Right ventricle myocardium superior (tissue), 1 donor: ENCODE measurements at places on chromosomes 4 and X.

DNA sequence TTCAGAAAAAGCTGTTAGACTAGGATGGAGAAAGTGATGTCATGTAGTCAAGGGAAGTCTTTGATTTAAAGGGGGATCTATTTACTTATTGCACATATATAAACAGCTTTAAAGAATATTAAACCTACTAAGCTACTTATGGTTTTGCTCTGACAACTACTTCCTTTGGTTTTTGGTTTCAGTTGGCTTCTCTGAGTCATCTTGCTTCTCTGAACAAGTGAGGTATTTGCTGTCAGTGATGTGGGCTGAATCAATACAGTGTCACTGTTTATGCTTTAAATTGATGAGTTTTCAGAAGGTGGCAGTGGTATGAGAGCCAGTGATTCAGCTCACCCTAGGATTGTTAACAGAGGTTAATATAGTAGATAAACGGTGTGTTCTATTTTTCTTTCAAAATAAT lies 75.1 kb downstream of the CEP44 start:
- DNase-seq, result no peak

- DNase-seq, result no peak
Observed at GRCh38 chr4:128525387-128525786, 237.8 kb upstream of the PGRMC2 start.

DNA sequence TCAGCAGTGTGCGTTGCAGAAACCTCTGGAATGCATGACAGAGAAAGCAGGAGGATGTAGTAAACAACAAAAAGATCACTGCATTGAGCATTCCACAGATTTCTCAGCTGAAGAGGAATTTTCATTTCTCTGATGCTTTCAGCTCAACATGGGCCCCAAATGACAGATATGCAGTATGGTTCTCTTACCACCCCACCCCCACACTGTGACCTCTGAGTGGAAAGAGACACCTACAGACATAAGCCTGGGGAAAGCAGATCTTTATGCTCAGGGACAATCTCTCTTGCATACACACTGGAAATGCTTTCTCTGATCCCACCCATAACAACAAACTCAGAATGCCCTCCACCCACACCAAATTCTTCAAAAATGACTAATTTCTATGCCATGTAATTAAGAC lies 983.7 kb upstream of the LCORL start:
- no peak for DNase-seq

DNA sequence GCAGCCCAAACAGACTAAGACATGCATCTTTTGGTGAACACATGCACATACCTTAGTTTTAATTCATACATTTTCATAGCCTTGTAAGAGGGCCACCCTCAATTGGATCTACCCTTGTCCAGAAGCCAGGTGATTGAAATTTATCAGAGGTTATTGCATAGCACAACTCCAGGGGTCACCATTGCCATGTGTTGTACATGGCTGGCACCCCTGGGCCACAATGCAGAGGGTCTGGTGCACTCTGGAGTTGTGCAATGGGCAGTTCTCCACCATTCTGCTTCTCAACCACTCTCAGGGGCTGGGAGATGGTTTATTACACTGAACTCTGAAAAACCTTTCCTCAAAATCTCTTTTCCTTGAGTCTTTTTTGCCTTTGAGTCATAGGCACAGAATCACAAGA lies 184.4 kb upstream of the CXorf66 start:
- DNase-seq, result no peak

- DNase-seq, result no peak
Observed at GRCh38 chr4:13765539-13765938, 138.0 kb upstream of the BOD1L1 start.

DNA sequence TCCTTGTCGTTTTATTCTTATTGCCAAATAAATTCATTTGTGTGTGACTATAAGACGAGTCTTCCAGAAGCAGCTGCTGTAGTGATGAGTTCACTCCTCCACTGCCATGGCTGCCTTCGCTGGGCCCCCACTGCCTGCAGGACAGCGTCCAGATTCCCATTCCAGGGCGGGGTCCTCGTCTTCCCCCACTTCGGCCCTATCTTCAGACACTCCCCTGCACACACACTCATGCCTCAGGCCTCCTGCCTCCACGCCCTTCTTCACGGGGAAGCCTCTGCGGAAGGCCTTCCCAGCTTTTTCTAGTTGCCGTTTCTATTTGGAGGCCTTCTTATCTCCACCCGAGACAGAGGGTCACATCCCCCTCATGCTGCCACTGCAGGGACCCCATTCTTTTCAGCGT lies 80.4 kb downstream of the SHROOM2 start:
- no peak for DNase-seq

DNA sequence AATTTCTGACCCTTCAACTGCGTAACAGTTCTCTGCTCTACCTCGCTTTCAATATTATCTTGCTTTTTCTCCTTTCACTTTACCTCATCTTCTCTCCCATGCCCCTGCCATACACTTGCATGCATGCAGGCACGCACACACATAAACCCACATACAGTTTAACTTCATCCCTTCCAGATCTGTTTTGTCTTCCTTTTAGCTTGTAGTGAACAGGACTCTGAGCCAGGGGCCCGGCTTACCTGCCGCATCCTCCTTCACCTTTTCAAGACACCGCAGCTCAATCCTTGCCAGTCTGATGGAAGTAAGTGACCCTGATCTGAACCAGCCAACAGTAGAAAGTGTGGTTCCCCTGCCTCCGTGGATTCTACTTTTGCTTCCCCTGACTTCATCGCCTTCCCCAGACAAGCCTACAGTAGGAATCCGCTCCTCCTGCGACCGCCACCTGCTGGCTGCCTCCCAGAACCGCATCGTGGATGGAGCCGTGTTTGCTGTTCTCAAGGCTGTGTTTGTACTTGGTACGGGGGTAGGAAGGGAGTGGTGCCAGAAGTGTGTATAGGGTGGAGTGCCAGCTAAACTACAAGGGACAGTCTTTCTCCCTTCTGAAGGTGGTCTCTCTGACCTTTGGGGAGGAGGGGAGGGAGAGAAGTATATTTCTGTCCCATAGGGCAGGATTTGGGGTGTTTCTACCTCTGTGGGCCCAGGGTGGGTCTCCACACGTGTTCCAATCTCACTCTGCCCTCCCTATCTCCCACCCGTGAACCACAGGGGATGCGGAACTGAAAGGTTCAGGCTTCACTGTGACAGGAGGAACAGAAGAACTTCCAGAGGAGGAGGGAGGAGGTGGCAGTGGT lies 10.7 kb downstream of the MED12 start:
- DNase-seq, result peak; percentile 77

- no peak for DNase-seq
Observed at GRCh38 chrX:129836827-129837226, 6.9 kb downstream of the ZDHHC9 start.

- DNase-seq, result peak; percentile 45
Observed at GRCh38 chrX:15749642-15750610, 11.9 kb downstream of the CA5B start.

GRCh38 chr4:7307394-7308099 lies 115.2 kb downstream of the SORCS2 start:
- peak; percentile 46 for DNase-seq

- DNase-seq, result no peak
Observed at GRCh38 chr4:174320494-174321199, 36.9 kb downstream of the CEP44 start.

DNA sequence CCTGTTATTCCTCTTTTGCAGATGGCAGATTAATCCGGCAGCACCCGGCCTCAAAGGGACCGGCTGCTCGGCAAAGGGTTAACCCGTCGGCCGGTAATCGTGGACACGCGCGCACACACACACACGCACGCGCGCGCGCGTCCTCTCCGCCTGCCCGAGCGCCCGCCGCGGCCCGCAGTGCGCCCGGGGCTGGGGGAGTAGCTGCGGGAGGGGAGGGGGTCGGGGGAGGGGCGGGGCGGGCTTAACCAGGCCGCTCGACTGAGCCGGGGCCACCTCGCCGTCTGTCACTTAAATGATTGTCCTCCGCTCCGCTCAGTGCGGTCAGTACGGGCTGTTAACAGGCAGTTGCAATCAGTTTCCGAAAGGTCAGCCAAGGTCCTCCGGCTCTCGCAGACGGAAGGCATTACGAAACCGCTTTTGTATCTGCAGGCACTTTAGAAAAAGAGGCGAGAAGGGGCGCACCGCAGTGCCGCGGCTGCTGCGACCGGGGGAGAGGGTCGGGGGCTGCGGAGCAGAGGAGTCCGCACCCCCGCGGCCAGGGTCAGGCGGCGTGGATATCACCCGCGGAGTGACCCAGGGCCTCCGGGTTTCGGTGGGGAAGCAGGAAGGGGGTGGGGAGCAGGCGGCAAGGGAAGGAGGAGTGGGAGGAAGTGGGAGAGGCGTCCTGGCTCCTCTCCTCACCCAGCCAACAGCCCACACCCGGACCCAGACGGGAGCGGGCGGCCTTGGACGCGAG lies 57.3 kb upstream of the BCOR start:
- peak; percentile 82 for DNase-seq

DNA sequence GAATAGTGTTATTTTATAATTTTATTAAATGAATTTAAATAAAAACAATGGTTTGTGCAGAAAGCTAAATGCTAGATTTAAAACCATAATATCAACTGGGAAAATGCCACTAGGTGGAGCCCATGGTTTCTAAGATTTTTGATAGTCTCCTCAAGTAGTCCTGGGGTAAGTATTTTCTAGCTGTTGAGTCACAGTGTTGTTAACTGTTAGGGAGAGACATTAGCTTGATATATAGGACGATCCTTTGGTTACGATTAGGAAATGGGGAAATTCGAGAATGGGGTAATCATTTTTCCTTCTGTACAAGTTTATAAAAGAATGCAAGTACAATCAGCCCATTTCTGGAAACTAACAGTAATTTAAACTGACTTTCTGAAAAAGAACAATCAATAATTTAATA lies 378.4 kb downstream of the ANKRD50 start:
- DNase-seq, result no peak

GRCh38 chr4:109996526-109996925 lies 83.8 kb downstream of the EGF start:
- DNase-seq, result no peak

- no peak for DNase-seq
Observed at GRCh38 chrX:154010330-154011087, 9.2 kb downstream of the IRAK1 start.

- DNase-seq, result no peak
Observed at GRCh38 chr4:156558373-156559025, 413.1 kb downstream of the PDGFC start.

DNA sequence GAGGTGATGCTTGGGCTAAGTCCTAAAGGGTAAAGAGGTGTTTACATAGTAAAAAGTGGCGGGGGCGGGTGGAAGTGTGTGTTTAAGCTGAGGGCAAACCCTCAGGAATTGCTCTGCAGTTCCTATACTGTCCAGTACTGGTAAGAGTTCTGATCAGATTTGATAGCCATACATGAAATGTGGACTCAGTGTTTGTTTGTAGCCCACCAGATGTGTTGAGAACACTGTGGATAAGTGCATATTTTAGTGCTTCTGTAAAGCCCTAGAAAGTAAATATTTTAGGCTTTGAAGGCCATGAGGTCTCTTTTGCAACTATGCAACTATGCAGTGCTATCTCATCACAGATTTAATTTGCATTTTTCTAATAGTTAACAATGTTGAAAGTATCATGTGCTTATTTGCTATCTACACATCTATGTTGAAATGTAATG lies 80.7 kb upstream of the EOLA2 start:
- no peak for DNase-seq

DNA sequence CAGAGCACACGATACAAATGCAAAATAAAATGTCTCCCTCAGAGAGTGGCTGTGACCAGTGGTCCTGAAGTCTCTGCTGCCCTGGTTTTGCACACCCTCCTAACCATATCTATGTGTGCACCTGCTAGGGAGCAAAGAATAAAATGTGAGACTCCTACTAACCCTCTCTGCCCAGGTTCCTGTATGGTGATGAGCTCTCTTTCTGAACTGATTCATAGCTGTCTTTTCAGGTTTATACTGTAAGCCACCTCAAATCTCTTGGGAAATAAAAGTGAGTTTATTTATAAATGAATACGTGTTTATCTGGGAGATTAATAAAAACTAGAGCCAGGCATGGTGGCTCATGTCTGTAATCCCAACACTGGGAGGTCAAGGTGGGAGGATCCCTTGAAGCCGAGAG lies 126.0 kb upstream of the RBPJ start:
- DNase-seq, result no peak

- no peak for DNase-seq
Observed at GRCh38 chrX:150849996-150850720, 48.3 kb downstream of the CD99L2 start.

DNA sequence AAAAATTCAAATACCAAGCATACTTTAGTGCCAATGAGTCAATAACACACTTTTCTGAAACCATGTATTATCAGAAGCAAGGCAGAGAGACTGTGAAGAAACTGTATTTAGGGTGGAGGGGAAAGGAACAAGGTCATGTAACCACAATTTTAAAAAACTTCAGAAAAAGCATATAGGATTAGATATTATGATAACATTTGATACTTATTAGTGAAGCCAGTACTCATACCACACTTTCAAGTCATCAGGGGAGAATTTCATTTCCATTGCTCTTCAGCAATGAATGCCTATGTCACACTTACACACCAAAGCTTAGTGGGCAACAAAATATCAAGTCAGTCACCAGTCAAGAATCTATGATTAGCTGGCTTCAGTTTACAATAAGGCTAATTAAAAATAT lies 602.2 kb downstream of the IL15 start:
- no peak for DNase-seq

GRCh38 chr4:22323691-22324090 lies 192.2 kb downstream of the ADGRA3 start:
- DNase-seq, result no peak

DNA sequence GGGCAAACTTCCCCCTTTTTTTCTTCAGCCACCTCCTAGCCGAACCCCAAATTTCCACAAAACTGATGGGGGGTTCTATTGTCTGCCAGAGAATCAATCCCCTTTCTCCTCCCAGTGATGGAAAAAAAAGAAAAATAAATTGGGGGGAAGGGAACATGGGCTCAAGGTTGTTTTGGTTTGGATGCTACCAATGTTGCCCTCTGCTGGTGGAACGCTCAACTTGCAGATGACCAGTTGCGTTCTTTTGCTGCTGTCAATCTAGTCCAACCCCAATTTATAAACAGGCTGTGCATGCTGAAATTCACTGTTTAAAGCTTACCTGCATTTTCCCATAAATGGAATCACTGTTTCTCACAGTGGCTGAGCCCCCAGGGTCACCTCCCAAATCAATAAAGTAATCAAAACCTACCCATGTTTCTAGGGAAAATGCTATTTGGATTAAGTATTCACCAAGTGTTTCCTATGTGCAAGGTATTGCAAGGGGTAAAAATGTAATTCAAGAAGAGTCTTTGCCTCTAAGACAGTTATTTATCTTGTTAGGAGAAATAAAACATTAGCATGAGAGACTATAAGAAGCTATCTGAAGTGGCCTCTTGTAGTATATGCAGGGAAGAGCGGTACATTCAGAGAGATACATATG lies 116.7 kb upstream of the TMEM164 start:
- peak; percentile 39 for DNase-seq

GRCh38 chrX:24760363-24761000 lies 66.8 kb downstream of the POLA1 start:
- DNase-seq, result no peak

- no peak for DNase-seq
Observed at GRCh38 chr4:14178421-14178820, 550.9 kb upstream of the BOD1L1 start.

GRCh38 chr4:158203436-158203835 lies 6.8 kb upstream of the TMEM144 start:
- DNase-seq, result no peak
